ENCODE measurements at places on chromosomes 3 and 15.

DNA sequence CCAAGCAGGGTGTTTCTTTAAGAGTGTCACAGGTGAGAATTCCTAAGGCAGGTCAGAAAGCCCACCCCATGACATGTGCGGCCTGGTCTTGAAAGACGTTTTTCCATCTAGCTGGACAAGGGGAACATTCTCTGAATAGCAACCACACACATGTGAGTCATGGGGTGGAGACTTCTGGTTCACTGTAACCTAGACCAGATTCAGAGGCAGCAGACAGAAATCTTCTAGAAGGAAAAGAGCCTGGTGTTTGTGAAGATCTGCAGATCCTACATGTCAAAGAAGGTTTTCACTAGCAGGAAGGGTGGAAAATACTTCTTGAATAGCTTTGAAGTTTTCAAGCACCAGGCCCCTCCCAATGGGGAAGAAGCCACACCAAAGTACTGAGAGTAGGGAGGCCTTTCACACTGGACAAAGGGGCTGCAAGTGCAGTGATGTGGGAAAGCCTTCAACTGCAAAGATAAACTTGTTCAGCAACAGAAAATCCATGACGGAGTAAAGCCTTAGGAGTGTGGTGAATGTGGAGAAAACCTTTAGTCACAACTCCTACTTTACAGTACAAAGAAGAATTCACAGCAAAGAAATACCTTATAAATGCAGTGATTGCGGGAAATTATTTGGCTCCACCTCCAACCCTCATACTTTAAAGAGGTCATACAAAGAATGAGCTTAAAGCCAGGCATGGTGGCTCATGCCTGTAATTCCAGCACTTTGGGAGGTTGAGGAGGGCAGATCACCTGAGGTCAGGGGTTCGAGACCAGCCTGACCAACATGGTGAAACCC, 17.6 kb downstream of the ADAM10 start:
- no peak for DNase-seq

DNA sequence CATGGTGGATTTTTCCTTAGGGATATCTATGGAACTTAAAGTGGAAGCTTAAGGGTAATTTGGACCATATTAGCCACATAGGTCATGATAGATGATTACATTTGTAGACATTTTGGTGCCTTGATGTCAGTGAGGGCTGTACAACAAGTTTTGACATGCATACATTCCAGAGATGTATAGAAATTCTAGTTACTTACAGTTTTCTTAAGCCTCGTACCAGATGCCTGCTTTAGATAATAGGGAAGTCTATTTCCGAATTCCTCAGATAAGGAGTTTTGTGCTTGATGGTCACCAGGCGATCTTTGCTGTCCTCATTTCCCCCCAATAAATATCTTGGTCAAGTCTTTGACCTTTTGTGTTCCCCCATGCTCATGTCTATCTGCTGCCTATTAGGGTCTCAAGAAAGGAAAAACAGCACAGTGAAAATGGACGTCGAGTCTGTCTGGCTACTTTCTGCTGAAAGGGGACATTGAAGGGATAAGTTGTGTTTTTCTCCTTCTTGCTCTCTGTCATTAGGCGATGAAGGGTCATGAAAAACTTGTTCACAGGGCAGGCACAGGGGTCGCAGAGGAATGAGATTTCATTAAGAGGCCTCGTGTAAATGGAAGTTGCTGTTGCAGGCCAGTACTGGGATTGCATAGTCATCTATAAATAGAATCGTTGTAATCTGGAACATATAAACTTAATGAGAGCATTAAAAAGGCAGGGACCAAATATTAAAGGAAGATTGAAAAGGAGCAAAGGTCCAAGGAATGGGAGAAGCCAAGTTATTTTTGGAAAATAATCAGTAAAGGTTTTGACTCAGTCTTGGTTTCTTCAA, 20.0 kb upstream of the SENP7 start:
- no peak for DNase-seq

DNA sequence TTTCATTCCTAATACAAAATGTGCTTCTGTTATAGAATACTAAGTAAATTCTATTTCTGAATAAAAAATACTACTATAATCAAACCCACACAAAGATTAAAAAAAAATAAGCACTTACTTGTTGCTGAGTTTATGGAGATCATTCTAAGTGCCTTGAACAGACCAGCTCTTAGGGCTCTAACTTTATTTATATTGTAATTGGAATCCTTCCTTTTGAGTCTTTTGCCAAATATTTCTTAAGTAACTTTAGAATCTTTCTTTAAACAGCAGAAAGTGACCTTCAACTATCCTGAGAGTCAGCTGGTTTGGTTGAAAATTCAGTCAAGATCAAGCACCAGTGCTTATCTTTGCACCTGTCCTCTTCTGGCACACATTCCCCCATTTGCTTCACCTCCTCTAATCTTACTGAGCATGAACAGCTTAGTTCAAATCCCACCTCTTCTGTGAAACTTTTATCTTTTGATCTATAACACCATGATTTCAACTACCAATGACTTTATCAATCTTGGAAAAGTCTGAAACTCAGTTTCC, 149.3 kb downstream of the VPS13C start:
- DNase-seq, result no peak

GRCh38 chr3:121943431-121943830, 49.2 kb downstream of the SLC15A2 start:
- no peak for DNase-seq

- no peak for DNase-seq
Observed at GRCh38 chr3:66923969-66924368, 74.1 kb upstream of the KBTBD8 start.

- DNase-seq, result no peak
Observed at GRCh38 chr15:77430652-77431051, 10.0 kb downstream of the HMG20A start.

- DNase-seq, result no peak
Observed at GRCh38 chr15:63218100-63218808, 28.8 kb downstream of the RAB8B start.

DNA sequence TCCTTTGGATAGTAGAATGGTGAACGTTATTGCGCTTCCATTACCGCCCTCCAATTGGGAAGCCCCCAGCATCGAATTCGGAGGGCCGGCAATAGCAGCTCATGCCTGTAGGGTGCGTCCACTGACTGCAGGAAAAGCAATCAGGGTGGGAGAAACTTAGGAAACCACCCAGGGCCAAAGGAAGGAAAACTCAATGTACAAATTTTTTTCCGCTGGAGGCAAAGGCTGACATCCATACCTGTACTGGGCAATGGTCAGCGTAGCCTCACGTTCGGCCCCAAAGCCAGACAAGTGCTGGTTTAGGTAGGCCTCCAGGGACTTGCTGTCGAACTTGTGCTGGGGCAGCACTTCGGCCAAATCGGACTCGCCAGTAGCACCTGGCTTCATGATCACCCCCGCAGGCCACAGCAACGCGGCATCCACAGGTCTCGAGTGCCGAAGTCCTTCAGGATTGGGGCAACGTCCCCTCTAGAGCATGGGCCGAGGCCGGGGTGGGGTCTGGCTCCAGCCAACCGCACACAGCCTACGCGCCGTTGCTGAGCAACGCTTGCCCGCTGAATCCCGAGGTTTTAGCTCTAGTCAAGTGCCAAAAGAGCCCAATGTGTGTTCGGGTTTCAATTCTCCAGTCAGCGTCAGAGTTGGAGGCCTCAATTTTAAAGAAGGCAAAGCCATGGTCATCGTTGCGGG, at the start of gene ACAD11:
ACAD11 (minus strand) TSS at position 445 of the 687 bp plus-strand sequence; CDS start at position 387, 58 bp downstream.
- DNase-seq, result peak; percentile 6

GRCh38 chr3:16739541-16740105, 134.4 kb upstream of the DAZL start:
- no peak for DNase-seq

DNA sequence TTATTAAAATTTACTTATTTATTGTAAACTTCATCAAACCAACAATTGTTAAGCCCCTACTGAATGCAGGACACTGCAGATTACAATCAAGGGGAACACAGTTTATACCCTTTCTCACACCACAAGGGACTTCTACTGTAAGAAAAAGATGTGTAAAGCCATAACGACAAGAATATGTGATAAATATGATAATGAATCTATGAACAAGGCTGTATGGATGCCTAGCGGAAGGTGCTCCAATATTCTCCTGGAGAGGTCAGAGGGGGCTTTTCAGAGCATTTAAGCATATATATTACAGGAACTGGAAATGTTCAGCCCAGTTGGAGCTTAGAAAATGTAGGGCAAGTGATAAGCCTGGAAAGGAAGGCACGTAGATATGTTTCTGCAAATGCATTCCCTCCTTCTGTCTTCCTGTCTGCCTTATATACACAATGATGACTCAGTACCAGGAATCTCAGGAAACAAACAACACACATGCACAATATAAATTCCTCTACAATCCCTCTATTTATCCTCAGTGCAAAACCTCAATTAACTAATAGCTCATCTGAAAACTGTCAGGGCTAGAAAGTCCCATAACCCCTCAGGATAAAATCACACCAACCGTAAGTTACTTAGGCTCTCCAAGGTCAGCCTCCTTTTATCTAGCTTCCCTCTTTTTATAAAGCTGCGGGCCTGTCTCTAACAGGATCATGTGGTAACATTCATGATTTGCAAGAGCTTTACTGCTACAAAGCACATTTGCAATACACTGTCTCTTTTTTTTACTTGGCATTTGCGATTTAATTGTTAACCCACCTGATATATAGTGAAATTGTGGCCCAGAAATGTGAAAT, 393.1 kb downstream of the LPP start:
- no peak for DNase-seq

GRCh38 chr3:141255846-141256261, 24.2 kb downstream of the PXYLP1 start:
- no peak for DNase-seq

DNA sequence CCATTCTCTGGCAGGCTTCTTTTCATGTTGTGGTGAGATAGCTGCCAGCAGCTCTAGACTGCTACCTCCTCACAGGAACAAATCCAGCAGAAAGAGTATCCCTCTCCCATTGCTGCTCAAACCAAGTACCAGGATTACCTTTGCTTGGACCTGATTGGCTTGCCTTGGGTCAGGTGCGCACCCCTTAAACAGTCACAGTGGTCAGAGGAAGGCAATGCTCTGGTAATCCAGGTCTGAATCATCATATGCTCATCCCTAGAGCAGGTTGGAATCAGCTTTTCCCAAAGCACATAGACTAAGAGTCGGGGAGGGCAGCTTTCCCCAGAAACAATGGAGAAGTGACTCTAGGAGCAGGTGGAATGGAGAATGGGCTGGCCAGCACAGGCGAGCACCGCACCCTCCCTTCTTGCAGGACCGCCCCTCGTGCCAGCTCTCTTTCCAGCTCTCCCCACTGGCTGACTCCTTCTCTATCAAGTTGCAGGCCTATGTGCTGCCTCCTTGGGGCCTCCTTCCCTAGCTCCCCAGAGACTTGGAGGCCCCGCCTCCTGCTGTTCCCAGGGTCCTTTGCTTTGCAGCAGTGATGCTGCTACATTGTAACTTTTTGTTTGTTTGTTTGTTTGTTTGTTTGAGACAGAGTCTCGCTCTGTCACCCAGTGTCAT, 29.9 kb upstream of the ADPGK start:
- no peak for DNase-seq

DNA sequence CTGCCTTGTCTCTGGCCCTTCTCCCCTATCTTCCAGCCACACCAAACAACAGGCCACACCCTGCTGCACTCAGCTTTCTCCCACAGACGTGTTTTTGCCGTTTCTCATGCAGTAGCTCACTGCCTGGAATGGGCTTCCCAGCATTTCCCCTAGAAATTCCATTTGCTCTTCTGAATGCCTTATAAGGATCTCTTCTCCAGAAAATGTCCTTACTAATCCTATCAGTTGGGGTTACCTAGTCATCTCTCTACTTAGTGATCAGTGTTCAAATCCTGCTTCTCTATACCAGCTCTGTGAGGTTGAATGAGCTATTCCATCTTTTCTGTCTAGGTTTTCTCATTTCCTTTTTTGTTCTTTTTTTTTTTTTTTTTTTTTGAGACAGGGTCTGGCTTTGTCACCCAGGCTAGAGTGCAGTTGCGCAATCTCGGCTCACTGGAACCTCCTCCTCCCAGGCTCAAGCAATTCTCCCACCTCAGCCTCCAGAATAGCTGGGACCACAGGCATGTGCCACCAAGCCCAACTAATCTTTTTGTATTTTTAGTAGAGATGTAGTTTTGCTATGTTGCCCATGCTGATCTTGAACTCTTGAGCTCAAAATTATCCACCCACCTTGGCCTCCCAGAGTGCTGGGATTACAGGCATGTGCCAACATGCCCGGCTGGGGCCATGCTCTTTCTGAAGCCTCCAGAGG, 98.2 kb upstream of the CHD2 start:
- no peak for DNase-seq

GRCh38 chr3:50525987-50526386, 22.6 kb upstream of the CACNA2D2 start:
- DNase-seq, result peak; percentile 16

DNA sequence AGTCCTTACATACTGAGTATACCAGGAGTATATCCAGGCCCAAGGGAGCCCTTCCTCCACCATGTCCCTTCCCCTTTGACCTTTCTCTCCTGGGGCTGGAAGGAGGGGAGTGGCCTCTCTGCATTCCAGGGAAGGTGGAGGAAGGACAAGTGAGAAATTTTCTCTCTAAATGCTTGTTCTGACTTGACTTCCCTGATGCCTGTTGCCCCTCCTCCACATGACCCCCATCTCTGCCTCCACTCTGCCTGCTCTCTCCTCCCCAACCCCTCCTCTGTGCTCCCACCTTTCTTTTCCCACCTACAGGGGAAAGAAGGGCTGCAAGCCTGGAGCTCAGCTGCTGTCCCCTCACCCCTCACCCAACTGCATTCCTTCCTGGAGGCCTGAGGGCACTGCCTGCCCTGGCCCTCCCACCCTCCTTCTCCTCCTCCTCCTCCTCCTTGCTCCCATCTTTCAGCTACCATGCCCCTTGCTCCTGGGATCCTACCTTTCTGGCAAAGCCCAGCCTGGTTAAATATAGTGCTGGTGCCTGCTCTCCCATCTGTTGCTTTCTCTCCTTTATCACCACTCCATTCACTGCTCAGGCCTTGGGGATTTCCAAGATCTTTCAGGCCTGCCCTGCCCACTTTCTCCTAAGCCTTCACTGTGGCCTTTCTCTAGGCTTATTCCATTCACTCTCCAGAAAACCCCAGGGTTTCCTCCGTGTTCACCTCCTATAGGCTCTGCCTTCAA, 8.5 kb upstream of the DAG1 start:
- no peak for DNase-seq

GRCh38 chr3:53193466-53194209, 32.6 kb downstream of the PRKCD start:
- no peak for DNase-seq

- DNase-seq, result no peak
Observed at GRCh38 chr3:118846176-118846575, 188.5 kb downstream of the IGSF11 start.

DNA sequence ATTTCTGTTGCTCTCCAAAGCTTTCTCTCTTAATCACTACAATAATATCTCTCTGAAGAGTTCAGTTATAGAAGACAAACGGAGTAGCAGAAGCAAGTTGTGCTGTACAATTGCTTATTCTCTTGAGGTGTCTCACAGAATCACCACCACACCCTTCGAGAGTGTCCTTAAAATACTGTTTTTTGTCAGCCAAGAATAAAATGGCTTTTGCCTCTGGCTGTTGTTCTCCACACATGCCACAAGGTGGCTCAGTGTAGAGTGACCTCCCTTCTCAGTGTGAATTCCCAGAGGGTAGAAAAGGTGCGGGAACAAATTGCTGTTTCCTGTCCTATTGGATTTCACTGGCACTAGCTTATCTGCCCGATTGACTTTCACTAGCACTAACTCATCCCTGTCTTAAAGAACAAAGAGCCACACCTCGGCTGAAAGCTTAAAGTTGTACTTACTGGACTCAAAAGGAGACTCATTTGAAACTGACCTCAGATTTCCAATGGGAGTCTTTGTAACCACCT, 134.2 kb upstream of the SATB1 start:
- no peak for DNase-seq

GRCh38 chr15:64502551-64502950, 42.2 kb downstream of the ZNF609 start:
- no peak for DNase-seq

- no peak for DNase-seq
Observed at GRCh38 chr15:59295261-59296001, 77.2 kb downstream of the MYO1E start.

- no peak for DNase-seq
Observed at GRCh38 chr3:125121246-125122010, 65.6 kb upstream of the HEG1 start.

Measured in activated naive CD4-positive, alpha-beta T cell (primary cell).